ENCODE measurements at places on chromosomes 5 and 9.
A peak's percentile ranks its signal among the peaks of the same experiment; 100 is the strongest.

DNA sequence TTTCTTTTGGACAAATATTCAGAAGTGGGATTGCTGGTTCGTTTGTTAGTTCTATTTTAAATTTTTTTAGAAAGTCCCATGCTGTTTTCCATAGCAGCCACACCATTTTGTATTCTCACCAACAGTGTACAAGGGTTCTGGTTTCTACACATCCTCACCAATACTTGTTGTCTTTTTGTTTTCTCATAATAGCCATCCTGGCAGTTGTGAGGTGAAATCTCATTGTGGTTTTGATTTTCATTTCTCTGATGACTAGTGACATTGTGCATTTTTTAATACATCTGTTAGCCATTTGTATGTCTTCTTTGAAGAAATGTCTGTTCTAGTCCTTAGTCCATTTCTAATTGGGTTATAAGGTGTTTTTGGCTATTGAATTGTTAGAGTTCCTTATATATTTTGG, 214.3 kb downstream of the ARRDC3 start:
- no peak for DNase-seq

- no peak for DNase-seq
Measured at GRCh38 chr9:95511952-95512708, 4.6 kb downstream of the PTCH1 start.

DNA sequence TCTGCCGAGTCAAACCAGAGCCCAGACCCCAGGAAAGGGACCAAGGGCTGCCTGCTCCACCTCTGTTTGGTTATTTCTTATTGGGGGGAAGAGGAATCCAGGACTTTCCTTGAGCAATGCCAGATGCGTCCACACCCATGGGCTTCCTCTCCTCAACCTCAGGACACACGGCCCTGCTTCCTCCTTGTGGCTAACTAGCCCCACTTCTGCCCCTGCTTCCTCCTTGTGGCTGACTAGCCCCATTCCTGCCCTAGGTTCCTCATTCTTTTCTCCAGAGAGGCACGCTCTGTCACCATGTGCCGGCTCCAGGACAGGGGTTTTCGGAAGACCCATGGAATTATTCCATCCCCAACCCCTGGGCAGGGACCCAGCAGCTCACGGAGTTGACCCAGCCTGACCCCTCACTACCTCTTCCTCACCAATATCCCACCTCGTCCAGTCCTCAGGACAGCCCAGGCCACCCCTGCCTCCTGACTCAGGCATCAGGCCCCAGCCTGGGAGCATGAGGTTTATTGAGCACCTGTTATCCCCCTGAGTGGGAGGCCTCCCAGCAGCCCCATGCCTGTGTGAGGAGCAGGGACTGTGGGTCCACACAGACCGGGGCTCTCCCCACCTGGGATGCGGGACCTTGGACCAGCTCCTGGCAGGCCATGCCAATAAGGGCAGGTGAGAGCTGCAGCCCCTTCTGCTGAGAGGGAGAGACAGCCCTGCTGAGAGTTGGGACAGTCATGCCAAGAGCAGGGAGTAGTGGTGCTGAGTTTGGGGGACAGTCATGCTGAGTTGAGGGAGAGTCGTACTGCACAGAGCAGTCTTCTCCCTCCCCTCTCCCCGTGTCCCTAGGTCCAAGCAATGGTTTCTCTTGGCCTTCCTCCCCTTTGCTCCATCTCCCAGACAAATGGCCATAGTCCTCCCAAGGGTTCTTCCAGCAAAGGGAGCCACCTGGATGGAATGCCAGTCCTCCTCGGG, 11.8 kb upstream of the FCN1 start:
- DNase-seq = peak; percentile 96

- DNase-seq = no peak
Measured at GRCh38 chr5:148486456-148486855, 102.7 kb downstream of the FBXO38 start.

- DNase-seq = peak; percentile 86
Measured at GRCh38 chr5:140261403-140262171, 41.3 kb downstream of the PFDN1 start.

- DNase-seq = no peak
Measured at GRCh38 chr9:131731237-131731636, 8.6 kb downstream of the RAPGEF1 start.

DNA sequence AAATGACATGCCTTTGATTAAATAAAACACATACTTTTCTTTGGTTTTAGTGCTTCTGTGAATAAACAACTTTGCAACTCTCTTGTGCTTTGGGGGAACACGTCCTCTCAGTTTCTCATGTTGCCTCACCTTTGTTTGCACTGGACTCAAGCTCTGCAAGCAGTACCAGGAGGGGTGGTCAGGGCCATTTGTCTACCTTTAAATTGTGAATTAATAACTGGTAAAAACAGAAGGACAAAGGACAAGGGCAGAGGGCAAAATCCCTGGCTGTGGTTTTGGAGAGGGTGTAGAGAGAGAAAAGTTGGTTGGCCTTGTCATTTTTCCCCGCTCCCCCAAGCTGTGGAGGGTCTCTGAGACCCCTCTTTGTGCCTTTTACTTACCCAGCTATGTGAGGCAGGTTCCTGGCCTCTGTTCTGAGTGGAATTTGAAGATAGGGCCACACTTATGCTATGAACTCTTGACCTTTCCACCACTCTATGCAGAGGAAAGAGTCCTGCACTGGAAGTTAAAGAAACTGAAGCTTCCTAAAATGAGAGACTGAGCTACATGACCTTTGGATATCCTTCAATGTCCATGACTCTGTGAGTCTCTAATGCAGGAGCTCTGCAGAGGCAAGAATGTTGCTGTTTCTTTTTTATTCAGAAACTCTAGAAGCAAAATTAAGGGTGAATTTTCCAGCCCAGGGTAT, 55.1 kb upstream of the MOCS2 start:
- no peak for DNase-seq

GRCh38 chr5:1106385-1107166, 5.3 kb downstream of the SLC12A7 start:
- DNase-seq = peak; percentile 73

DNA sequence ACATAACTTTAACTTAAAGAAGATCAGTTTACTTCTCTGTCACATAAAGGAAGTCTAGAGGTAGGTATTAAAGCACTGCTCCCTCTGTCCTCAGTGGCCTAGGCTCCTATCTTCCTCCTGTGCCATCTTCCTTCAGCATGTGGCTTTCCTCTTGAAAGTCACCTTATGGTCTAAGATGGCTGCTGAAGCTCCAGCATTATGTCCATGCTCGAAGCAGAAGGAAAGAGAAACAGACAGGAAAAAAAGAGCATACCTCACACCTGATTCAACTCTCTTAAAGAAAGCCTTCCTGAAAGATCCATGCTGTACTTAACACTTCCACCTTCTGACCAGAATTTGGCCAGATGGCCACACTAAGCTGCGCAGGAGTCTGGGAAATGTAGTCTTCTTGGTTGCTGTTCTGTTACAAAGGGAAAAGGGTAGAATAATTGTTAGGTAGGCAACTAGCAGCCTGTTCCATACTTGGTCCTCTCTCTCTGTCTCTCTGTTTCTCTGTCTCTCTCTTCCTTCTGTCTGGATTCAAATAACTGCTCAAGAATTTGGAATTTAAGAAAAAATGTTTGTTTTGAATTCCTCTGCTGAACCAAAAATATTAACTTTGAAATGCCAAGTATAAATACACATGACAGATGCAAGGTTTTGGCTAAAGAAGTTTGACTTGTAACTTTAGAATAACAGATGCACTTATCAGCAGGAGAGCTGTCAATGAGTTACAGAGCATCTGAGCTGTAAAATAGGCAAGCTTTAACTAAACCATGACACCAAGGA, 16.0 kb downstream of the TMEM174 start:
- DNase-seq = no peak

DNA sequence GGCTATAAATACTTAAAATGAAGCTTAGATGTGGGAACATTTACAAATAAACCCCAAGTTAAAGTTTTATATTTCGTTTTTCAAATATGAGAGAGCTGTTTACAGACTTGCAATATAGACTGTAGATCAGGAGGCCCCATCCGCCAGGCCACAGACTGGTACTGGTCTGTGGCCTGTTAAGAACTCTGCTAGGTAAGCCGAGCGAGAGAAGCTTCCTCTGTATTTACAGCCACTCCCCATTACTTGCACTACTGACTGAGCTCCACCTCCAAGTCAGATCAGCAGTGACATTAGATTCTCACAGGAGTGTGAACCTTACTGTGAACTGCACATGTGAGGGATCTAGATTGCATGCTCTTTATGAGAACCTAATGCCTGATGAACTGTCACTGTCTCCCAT, 561.4 kb upstream of the FAM174A start:
- no peak for DNase-seq

DNA sequence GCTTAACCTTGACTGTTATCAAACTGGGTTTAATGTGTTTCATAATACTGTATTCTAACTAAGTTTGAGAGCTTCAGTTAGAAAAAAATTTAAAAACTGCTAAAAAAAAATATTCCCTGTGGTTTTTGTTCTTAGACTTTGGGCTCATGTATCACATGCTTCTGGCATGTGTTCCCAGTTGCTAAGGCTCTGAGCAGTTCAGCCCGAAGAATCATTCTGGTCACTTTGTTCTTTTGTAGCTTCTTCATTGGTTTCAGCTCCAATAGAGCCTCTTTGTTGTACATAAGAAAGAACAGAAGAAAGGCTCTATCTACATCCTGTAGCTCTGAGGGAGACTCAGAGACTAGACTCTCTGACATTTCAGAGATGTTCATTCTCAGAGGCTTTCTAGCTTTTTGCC, 25.6 kb downstream of the KCNN2 start:
- DNase-seq = no peak

GRCh38 chr9:114738581-114739316, 56.8 kb upstream of the TEX48 start:
- peak; percentile 96 for DNase-seq

- DNase-seq = peak; percentile 72
Measured at GRCh38 chr5:68216245-68217046, 890 bp downstream of the PIK3R1 start.

DNA sequence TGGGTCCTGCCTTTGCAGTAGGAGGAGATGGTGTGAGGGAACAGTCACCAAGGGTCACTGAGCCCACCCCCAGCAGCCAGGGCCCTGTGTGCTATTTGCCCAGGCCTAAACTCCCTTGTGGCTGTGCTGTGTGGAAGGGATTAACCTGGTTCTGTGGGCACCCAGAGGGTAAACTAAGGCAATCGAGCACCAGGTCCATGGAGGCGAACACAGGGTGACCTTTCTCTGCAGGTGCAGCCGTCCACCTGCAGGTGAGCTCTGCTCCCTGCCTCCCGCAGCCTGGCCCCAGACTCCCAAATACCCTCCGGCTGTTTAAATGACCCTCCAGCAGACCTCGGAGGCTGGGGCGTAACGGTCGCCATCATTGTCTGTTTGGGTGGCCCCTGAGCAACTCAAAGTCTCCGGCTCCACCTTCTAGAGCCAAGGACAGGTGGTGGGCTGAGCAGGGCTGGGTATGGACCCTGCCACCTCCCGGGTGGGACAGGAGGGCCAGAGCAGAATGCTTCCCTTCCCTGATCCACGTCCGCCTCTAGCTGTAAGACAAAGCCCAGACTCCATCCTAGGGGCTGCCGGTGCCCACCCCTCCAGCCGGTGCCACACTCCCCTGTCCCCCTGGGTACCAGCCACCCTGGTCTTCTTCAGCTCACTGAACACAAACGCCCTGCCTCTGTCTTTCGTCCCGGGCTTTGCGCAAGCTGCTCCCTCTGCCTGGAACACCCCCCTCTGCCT, 34.1 kb upstream of the FIBCD1 start:
- DNase-seq = no peak

DNA sequence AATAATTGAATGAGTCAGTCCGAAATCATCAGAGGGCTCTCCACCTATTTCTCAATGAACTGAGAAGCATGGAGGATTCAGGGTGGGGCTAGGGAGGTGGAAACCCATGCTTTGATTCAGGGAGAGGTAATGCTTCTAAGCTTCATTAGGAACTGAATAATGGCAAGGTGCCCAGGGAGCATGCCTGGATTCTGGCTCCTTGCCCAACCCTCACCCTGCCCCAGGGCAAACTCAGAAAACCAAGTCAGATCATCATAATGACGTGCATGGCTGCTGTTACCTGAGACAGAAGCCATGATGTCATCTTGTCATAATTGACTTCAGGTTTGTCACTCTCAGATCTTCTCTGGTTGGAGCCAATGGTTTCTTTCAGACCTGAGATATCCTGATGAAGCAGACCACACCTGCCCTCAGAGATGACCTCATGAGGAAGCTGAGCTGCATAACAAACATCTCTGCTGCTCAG, 199.6 kb downstream of the SYK start:
- no peak for DNase-seq

- no peak for DNase-seq
Measured at GRCh38 chr5:180394031-180394636, 41.0 kb upstream of the GFPT2 start.

DNA sequence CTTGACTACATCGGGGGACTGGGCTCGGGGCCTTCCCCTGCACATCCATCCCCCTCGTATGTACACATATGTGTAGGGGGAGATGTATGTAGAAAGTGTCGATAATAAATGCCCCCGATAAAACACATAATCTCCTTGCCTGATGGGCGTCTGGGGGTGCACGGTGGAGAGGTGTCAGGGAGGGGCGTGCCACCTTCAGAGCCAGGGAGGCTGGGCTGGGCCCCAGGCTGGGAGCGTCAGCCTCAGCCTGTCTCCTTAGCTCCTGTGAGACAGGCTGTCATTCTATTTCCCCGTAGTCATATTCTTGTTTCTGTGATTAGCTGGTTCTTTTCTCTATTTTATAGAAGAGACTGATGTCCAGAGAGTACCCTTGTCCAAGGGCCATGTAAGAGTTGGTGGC, 4.7 kb upstream of the RXRA start:
- no peak for DNase-seq

- DNase-seq = no peak
Measured at GRCh38 chr9:17280350-17281012, 145.6 kb downstream of the CNTLN start.

- DNase-seq = peak; percentile 6
Measured at GRCh38 chr9:3736161-3736560, 210.4 kb upstream of the RFX3 start.

DNA sequence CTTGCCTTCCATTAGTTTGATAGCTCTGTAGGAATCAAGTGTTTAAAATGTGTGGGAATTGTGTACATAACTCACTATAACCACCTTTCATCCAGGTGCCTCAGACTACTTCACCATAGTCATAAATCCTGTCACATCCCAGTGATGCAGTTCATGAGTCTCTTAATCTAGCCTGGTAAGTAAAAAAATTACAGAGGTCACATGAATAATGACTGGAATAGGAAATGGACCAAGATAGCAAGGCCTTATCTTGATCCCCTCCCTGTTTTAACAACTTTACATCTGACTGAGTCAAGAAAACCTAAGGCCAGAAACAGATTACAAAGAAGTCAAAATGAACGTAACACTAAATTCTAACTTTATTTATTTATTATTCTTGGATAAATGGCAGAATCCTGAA, 1.5 kb upstream of the RNF145 start:
- no peak for DNase-seq

GRCh38 chr9:94164806-94165549, 80.7 kb downstream of the PTPDC1 start:
- no peak for DNase-seq

GRCh38 chr9:98793031-98793430, 3.3 kb downstream of the ANKS6 start:
- no peak for DNase-seq

- peak; percentile 81 for DNase-seq
Measured at GRCh38 chr9:73143711-73144328, 7.8 kb upstream of the ANXA1 start.

DNA sequence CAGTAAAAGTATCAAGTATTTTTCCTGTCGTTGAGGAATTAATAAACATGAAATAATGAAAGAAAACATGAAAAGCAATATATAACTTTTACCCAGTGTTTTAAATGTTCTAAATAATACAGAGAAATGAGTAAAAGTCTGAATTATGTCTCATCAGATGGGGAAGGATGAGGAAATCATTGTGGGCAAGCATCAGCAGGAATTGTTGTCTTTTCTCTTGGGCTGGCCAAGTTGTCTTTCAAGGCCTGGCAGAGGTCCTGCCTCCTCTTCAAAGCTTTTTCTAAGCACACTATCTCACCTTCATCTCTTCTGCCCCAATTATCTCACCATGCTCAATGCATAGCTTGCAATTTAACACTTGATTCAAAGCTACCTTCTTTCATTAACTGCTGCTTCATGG, 41.9 kb downstream of the MOCS2 start:
- no peak for DNase-seq
